Activated naive CD8-positive, alpha-beta T cell treated with anti-CD3 and anti-CD28 coated beads, Interleukin-2, amount 10 ng/mL, durations not matched to agents 7 days and 5 days (primary cell): ENCODE measurements at places on chromosomes 13 and 19. TPM values are rescaled to one million over a fixed set of nuclear protein-coding genes. Genes with fewer than 3 reads are reported as not detected.

MEIS3 gene
- not detected for total RNA-seq

FAM216B gene
- total RNA-seq = not detected

MEDAG gene
- not detected for total RNA-seq

TSEN34 gene
- 17.4 TPM for total RNA-seq

DNA sequence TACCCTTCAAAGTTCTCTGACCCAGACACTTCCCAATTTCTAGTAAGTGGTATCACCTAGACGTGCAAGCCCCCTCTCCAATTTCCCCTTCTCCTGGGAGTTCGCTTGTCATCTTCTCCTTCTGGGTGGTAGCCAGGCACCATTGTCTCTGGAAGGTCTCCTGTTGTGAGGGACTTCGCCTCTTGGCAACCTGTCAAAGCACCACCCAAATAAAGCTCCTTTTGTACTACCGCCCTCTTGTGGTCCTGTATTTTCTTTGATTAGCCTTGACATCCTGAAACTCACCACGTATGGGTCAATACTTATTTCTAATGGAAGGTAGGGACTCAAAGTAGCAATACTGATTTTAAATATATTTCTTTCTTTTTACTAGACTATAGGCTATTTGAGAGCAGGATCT is 8.2 kb downstream of the GPC5 start:
- peaks cover 38% of the 10 kb centered on the region for H3K27me3 ChIP-seq
- DNase-seq = no peak
- H3K27ac ChIP-seq = no peak overlapping the region
- no peaks in the 10 kb centered on the region for H3K36me3 ChIP-seq
- no peak overlapping the region for H3K4me3 ChIP-seq

DNA sequence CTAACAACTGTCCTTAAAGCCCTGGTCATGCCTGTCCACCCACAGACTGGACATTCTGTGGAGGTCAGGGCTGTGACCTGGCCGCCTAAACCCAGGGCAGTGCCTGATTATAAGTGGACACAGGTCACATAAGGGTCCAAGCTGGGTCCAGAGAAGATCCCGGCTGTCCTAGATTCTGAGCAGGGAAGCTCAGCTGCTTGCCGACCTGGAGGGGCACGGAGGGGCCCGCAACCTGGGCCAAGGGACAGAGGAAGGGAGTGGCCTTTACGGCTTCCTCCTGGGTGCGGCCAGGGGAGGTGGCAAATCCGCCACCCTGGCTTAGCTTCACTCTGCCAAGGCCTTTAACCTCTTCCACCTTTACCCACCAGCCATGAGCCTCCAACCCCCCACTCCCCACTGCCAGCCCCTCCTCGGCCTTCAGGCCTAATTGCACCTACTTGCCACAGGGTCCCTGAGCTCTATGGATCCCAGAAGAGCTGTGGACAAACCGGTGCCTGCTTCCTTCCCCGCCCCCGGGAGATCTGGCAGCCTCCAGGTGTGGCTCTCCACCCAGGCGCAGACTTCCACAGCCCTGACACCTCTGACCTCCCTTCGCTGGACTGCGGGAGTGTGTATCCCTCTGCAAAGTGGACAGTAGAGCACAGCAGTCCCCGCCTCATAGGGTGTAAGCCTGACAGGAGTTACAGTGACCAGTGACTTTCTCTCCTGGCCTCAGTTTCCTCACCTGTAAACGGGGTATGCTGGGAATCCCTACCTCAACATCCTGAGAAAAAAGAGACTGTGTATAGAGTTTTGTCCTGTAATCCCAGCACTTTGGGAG is 1.7 kb downstream of the CD320 start:
- no peak for DNase-seq
- H3K27ac ChIP-seq = peak overlapping the region; percentile 93
- H3K27me3 ChIP-seq = no peaks in the 10 kb centered on the region
- H3K4me1 ChIP-seq = peaks cover 23% of the 10 kb centered on the region
- peak overlapping the region; percentile 95 for H3K4me3 ChIP-seq
- peaks cover 12% of the 10 kb centered on the region for H3K36me3 ChIP-seq

- no peak overlapping the region for H3K4me3 ChIP-seq
- no peaks in the 10 kb centered on the region for H3K4me1 ChIP-seq
- H3K36me3 ChIP-seq = no peaks in the 10 kb centered on the region
- H3K27ac ChIP-seq = no peak overlapping the region
- no peak for DNase-seq
Measured at GRCh38 chr19:20858861-20859260, 64.2 kb upstream of the ZNF85 start.

GRCh38 chr13:80224468-80224867 is 116.5 kb downstream of the SPRY2 start:
- no peak for DNase-seq
- H3K27me3 ChIP-seq = no peaks in the 10 kb centered on the region
- H3K4me1 ChIP-seq = no peaks in the 10 kb centered on the region
- no peaks in the 10 kb centered on the region for H3K36me3 ChIP-seq
- H3K4me3 ChIP-seq = no peak overlapping the region
- H3K27ac ChIP-seq = no peak overlapping the region

- H3K4me3 ChIP-seq = no peak overlapping the region
- peaks cover 16% of the 10 kb centered on the region for H3K27me3 ChIP-seq
- no peaks in the 10 kb centered on the region for H3K36me3 ChIP-seq
- no peak overlapping the region for H3K27ac ChIP-seq
Measured at GRCh38 chr19:33684538-33685232, 62.9 kb downstream of the CHST8 start.

GRCh38 chr19:32837531-32837930 is 32.0 kb downstream of the SLC7A9 start:
- no peaks in the 10 kb centered on the region for H3K27me3 ChIP-seq
- no peaks in the 10 kb centered on the region for H3K4me1 ChIP-seq
- no peak for DNase-seq
- no peak overlapping the region for H3K4me3 ChIP-seq
- H3K27ac ChIP-seq = no peak overlapping the region
- H3K36me3 ChIP-seq = no peaks in the 10 kb centered on the region

GRCh38 chr13:113537909-113538688 is 46.5 kb upstream of the TFDP1 start:
- H3K27ac ChIP-seq = no peak overlapping the region
- peaks cover 22% of the 10 kb centered on the region for H3K36me3 ChIP-seq
- no peak for DNase-seq
- no peaks in the 10 kb centered on the region for H3K27me3 ChIP-seq
- no peak overlapping the region for H3K4me3 ChIP-seq

DNA sequence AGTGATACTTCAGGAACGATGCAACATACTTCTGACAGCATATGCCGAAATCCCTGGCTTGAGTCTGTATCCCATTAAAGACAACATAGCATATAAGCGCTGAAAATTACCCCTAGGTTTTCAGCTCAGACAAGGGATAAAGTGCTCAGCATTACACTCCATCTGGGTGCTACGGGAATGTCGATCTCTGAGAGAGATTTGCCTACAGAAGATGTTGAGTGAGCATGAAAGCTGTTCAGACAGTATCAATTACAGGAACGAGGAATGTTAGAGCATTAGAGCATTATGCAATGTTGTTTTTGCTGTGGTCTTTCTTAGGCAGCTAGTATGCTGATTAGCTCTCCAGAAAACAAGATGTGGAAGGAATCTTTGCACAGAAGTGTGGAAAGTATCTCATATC is 484.5 kb downstream of the LIG4 start:
- no peak overlapping the region for H3K27ac ChIP-seq
- H3K27me3 ChIP-seq = no peaks in the 10 kb centered on the region
- H3K4me3 ChIP-seq = no peak overlapping the region
- H3K36me3 ChIP-seq = no peaks in the 10 kb centered on the region
- no peak for DNase-seq
